ENCODE measurements at places on chromosomes 3 and 15. TPM values are rescaled to one million over a fixed set of nuclear protein-coding genes. Genes with fewer than 3 reads are reported as not detected.

PLSCR5 gene
- not detected for total RNA-seq

GRAMD1C gene
- total RNA-seq = 2.6 TPM

PRR20G gene
- total RNA-seq = not detected

BTLA gene
- 0.48 TPM for total RNA-seq

CLDN18 gene
- not detected for total RNA-seq

GOLGA8T gene
- total RNA-seq = 0.24 TPM

CCR8 gene
- total RNA-seq = not detected

GFM1 gene
- 37.5 TPM for total RNA-seq

C2CD4B gene
- total RNA-seq = 1.00 TPM

All from ovary (tissue), 10 donors.